COR-L47 (cell line): ENCODE measurements at places on chromosomes 13 and 19.

DNA sequence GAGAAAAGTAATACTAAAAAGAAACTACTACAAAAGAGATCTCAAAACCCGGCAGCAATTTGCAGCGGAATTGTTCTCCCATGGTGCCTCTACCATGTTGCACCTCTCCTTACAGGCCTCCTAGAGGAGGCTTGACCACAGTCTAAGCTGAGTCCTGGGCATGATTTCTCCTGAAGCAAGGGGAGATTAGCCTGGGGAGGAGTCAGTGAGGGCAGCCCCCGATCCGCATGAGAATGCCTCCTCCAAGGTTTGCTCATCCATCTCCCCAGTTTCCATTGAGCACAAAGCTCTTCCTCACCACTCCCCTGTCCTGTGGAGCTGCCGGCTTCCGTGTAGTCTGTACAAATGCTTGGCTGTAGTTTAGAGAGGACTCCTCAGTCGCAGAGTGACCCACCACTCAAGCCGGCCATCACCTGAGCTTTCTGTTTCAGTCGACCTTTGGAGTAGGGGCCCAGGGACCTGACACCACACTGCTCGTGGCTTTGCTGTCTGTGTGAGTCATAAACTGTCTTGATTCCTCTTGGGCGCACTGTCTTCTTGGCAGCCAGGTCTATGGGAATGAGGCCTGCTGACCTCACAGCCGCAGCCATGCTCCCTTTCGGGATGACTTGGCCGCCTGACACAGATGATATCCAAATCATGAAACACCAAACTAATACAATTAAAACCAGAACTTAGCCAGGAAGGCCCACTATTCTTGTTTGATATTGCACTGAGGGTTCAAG is 72.3 kb downstream of the C1QTNF9 start:
- DNase-seq, result no peak

DNA sequence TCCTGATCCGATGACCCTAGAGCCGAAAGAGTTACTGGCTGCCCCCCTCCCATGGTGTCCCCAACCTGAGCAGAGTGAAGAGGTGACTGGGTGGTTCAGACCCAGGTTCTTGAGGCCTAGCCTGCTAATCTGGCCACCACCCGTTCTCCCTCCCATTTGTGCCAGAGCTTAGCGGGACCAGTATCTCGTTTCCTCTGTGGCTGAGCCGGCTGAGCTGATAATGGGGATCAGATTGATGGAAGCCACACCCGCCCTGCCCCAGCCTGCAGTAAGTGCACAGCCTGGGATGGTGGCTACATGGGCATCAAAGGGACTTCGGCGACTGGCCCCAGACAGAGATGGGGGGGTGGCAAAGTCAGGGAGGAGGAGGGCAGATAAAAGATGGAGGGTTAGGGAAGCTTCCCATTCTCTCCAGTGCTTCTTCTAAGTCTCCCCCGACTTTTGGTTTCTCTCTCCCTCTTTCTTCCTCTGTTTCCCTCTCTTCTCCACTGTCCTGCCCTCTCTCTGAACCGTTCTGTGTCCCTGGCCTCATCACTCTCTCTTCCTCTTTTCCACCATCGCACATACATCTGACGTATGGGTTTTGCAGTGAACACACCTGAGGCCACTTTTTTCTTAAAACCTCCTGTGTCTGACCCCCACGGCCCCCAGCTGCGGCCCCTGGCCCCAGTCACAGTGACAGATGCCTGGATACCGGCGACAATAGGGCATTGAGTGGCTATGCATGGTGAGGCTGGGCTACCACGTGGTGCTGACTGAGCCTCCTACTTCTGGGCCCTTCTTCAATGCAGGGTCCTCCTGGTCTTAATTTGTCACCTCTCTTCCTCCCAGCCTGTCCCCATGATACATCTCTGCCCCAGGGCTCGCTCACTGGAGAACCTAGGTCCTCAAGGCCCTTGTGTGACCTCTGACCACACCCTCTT is 2.4 kb downstream of the ELAVL3 start:
- no peak for DNase-seq

- DNase-seq, result no peak
These were observed at the start of gene TICAM1 for GRCh38 chr19:4831304-4831978. Gene TICAM1 (minus strand): TSS chr19:4831712. CDS start chr19:4818377, 13,335 bp downstream.

- DNase-seq, result no peak
These were observed 27.6 kb downstream of the EDNRB start for GRCh38 chr13:77891041-77891440.

- DNase-seq, result no peak
These were observed 140.0 kb downstream of the DACH1 start for GRCh38 chr13:71727042-71727441.

- DNase-seq, result no peak
These were observed 9.5 kb upstream of the LILRB4 start for GRCh38 chr19:54653181-54653809.

- DNase-seq, result no peak
These were observed 1.2 kb upstream of the GPX4 start for GRCh38 chr19:1102407-1103131.

DNA sequence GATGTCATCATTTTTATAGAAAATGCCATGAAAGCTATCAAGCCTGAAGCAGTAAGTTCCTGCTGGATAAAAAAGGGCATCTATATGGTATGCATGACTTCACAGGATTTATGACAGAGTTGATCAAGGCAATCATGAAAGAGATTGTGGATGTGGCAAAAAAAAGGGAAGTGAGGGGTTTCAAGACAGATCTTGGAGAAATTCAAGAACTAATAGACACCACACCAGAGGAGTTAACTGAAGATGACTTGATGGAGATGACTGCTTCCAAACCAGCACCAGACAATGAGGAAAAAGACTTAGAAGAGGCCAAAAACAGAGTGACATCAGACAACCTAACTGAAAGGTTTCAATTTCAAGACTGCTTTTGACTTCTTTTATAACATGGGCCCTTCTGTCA is 691.1 kb upstream of the SLC10A2 start:
- no peak for DNase-seq

GRCh38 chr19:19820774-19821320 is 703 bp downstream of the ZNF506 start:
- no peak for DNase-seq

- peak; percentile 6 for DNase-seq
These were observed 1.0 kb upstream of the CGB7 start for GRCh38 chr19:49058562-49058961.

GRCh38 chr19:46180701-46181387 is 32.8 kb downstream of the IGFL2 start:
- no peak for DNase-seq

DNA sequence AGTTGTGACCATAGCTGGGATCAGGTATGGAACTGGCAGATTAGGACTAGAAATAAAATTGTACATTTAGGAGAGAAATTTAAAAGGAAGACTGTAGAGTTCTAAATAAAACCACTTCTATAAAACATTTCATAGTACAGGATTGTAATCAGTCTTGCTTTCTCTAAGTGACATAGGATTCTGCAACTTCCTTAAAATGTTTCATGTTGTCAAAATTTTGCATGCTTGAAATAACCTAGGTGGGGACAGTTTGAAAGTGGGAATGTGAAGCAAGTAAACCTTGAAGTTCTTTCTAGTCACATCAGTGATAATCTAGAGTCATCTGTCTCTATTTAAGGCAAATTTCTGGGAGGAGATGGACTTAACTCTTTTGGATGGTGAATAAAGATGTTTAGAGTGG is 6.7 kb downstream of the TM9SF2 start:
- DNase-seq, result no peak

DNA sequence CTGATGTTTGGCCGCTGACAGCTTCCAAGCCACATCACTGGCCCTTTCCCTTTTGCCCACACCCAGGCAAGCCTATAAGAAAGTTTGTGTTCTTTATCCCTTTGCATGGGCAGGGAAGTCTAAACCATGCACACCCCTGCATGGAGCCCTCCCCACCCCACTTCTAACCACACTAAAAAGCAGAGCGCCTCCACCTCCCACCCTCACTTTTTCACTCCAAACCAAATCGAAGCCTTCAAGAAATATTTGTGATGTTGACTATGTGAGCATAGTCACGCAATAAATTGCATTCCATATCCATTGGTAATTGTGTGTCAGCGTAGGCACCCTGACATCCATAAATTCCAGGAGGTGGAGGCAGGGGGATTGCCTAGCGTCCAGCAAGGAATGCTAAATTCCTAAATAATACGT is 104.4 kb upstream of the LSM14A start:
- no peak for DNase-seq

DNA sequence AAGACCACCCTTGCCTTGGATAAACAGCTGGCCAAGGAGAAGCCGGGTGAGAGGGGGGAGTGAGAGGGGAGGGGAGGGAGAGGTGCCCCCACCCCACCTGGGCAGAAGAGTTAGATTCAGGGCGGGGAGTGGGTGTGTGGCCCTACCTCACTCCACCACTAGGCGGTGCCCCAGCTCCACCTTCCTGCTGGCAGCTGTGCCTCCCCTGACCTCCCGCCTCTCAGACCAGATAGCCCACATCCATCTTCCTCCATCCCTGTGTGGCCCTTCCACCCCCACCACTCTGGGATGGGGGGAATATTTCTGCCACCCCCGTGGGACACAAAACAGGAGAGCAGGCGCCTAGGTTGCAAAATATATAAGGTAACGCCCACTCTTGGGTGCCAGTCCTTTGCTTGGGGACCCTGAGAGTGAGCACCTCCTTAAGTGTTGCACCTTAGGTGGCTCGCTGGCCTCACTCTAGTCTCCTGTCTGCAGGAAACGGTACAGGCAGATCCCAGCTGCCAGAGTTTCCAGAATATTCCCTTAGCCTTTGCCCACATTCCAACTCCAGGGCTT is 13.8 kb upstream of the EHD2 start:
- DNase-seq, result peak; percentile 33

DNA sequence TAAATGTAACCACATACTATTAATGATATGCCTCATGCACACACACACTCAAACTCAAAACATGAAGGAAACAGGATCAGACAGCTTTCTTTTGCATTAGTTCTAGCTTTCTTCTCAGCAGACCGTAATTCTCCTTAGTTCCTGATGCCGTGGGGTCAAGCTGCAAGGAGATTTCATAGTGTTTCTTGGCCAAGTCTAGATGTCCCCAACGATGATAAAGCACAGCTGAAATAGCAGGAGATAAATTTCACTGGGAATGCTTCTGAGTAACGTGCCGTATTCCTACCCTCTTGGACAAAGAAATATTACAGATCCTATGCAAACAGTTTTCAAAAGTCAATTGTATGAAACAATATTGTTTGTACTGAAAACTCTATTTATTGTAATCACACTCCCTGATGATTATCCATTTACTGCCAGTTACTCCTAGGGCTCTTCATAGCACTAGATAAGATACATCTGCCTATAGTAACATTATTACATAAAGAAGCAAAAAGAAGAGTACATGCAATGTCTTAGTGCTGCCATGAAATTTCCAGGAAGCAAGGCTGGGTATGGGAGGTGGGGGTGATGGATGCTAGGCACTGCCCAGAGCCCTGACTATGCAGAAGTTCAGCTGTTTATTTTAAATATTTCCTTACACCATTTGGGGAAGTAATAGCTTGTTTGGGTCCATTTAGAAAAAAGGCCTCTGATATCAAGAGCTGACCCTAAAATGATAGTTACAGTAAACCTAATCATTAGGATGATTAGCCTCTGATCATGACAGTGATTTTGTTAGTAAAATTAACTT is 16.5 kb upstream of the GGACT start:
- no peak for DNase-seq

GRCh38 chr13:98761126-98761985 is 8.9 kb upstream of the SLC15A1 start:
- no peak for DNase-seq

DNA sequence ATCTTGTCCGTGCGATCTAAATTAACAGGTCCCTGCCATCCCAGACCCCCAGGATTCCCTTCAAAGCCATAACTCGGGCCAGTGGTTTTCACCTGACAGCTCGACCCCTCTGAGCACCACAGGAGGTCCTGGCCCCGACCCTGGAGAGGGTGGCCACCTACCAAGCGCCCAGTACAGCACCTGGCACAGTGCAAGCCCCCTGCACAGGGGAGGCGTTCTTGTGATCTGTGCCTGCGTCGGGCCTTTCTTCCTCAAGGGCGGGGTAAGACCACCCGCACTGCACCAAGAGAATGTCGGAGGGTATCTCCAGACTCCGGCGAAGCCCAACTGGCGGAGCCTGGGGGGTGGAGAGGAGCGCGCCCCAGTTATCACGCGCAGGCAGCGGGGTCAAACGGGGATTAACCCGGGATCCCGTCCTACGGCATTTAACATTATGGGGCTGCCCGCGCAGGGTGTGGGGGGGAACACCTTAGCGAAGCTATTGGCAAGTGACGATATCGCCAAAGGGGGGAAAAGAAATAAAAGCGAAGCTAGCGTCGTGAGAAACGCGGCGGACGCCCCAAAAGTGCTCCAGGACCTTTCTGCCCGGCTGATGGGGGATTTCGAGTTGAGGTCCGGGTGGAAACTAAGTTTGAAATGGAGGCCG is 1.3 kb upstream of the HNRNPL start:
- DNase-seq, result peak; percentile 27

- no peak for DNase-seq
These were observed 11.8 kb downstream of the COL4A2 start for GRCh38 chr13:110318920-110319319.

GRCh38 chr13:46211116-46211482 is 629 bp upstream of the LRRC63 start:
- DNase-seq, result peak; percentile 1

- DNase-seq, result no peak
These were observed 4.8 kb downstream of the MKNK2 start for GRCh38 chr19:2046046-2046907.

GRCh38 chr13:103033999-103034398 is 32.2 kb downstream of the SLC10A2 start:
- DNase-seq, result no peak

GRCh38 chr13:42064966-42065365 is 16.5 kb downstream of the DGKH start:
- no peak for DNase-seq

DNA sequence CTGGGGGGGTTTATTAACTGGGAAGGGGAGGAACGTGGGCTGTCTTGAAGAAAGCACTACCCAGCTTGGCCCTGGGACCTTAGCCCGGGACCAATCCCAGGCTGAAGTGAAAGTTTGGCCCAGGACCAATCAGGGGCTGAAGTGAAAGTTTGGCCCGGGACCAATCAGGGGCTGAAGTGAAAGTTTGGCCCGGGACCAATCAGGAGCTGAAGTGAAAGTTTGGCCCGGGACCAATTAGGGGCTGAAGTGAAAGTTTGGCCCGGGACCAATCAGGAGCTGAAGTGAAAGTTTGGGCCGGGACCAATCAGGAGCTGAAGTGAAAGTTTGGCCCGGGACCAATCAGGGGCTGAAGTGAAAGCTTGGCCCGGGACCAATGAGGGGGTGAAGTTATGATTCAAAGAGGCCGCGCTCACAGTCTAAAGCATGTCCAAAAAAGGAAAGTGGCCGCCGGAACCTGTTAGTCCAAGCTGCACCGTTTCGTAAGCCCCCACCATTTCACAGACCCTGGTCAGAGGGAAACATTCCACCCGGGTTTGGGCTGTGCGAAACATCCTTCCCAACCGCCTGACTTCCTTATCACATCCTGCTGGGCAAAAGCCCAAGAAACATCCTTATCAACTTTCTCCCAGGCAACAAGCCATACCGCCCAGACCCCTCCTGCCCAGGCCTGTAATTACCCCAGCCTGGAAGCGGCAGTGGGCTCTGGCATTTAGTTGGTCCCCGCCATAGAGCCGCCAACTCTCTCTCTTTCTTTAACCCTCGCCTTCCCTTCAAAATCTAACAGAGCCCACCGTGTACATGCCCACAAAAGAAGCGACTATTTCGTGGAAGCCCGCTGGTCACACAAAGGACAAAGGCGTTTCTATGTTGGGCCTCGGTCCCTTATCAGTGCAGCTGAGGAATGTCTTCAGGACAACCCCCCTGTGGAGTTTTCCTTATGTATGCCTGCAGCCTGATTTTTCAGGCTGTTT is 1.1 kb downstream of the ZNF850 start:
- DNase-seq, result peak; percentile 27
